Mucosa of gallbladder (tissue), 1 donor: ENCODE measurements at places on chromosomes 3 and 15.
A peak's percentile ranks its signal among the peaks of the same experiment; 100 is the strongest.

GRCh38 chr3:16086690-16087089, 87.8 kb upstream of the GALNT15 start:
- no peak for DNase-seq

DNA sequence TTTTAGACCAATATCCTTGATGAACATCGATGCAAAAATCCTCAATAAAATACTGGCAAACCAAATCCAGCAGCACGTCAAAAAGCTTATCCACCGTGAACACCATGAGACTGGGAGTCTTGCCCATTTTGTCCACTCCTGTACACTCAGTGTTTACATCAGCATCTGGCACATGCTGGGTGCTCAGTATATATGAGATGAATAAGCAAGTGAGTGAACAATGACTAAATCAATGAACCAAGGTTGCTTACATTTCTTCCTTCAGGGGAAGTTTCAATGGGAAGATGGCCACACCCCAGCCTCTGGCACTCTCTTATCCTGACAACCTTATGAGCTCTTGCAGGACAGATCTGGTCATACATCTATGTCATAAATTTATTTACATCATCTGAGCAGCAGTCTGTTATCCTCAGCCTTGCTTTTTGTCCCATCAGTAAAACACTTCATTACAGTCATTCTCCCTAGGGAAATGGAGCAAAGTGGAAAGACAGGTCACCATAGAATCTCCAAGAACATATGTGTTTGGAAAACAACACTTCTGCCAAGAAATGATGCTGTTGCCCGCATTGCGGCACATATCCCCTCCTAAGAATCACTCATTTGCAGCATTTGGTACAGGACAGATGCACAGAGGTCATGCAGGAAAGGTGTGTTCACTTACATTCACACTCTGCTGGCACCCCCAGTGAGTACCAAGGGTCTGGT, 171.8 kb upstream of the EIF1B start:
- no peak for DNase-seq

DNA sequence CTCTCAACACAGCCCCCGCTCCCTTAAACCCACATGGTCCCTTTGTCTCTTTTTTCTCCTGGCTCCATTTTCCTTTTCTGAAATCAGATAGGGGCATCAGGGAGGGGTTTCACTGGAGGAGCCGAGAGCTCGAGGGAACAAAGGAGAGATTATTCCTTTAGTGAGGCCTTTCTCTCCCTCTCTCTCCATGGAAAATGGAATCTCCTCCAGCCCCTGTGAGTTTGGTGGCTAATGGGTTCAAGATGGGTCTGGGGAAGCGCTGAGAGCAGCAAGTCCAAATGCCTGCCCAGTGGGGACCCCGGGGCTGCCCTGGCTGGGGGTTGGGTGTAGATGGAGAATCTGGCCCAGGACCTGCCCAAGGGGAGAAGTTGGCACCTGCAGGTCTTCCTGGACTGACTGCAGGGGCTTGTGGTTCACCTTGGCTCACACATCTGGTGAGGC, 56.8 kb downstream of the ITGA11 start:
- DNase-seq = no peak

DNA sequence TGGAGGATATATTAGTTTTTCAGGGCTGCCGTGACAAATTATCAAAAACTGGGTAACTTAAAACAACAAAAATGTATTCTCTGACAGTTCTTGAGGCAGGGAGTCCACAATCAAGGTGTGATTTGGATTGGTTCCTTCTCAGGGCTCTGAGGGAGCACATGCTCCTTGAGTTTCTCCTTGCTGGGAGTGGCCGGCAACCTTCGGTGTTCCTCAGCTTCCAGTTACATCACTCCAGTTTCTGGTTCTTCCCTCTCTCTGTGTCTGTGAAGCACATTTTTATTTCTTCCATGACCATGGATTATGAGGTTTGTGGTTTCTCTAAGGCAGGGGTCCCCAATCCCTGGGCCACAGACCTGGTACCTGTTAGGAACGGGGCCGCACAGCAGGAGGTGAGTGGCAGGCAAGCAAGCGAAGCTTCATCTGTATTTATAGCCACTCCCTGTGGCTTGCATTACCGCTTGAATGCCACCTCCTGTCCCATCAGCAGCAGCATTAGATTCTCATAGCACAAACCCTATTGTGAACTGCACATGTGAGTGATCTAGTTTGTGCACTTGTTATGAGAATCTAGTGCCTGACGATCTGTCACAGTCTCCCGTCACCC, 24.3 kb downstream of the LRRC28 start:
- no peak for DNase-seq

DNA sequence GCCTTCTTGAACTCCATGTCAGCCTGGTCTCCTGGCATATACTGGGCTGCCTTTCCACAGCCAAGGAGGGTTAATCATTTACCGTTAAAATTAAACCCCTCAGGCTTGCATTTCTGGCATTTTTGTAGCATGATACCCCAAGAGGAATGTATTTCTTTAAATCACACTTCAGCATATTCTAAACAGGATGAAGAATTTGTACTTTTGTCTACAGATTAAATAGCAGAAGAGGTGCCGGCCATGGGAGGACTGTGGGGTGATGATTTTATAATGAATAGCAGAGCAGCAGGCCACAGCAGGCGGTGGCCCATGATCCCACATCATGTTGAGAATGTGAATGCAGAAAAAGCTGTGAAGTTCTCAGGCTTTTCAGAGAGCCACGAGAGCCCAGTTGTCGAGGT, 90.2 kb downstream of the ARNT2 start:
- no peak for DNase-seq

DNA sequence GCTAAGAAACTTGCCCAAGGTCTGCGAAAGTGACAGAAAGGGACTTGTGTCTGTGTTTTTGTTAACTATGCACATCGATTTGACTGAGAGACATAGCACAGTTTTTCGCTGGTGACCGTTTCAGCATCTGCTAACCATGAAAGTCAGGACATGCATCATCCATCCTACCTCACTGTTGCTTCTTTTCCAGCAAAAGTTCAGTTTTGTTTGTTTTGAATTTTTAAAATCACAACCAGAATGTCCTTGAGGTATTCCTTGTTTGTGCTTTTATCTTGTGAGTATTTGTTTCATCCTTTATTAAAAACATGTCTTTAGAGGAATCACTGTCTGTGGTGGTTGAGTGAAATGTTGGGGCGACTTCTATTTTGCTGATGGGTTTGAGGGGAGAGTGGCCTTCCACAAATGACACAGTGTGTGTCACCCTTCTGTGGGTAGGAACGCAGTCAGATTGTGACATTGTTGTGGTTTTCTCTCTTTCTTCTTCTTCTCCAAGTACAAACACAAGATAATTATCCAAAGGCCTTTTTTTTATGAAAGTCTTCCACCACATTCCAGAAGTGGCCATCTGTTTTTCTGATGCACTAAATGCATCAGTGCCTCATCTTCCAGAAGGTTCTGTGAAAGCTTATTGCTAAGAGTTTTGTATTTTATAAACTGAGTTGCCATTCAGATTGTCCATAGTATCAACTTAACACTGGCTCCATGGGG, 214.4 kb upstream of the NR2E3 start:
- DNase-seq = no peak

- DNase-seq = no peak
Observed at GRCh38 chr3:97515076-97515475, 249.5 kb upstream of the ARL6 start.

DNA sequence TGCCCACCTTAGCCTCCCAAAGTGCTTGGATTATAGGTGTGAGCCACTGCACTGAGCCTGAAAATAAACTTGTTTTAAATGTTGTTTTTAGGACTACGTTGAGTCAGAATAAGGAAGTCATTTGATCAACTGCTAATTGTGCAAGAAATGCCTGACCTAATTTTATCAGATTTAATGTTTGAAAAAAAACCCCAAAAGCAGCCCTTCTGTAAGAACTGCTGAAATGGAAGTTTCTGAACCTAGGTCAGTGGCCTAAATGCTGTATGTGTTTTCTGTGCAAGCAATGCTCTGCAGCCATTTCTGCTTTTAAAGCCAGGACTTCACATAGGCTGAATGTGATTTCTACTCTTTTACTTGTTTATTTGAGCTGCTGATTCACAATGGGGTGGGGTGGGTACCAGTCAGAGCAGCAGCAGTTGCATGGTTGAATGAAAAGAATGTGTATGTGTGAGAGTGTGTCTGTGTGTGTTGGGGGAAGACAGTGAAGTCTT, 6.6 kb downstream of the GPX1 start:
- DNase-seq = no peak

GRCh38 chr15:39629906-39630305, 49.0 kb downstream of the THBS1 start:
- no peak for DNase-seq

DNA sequence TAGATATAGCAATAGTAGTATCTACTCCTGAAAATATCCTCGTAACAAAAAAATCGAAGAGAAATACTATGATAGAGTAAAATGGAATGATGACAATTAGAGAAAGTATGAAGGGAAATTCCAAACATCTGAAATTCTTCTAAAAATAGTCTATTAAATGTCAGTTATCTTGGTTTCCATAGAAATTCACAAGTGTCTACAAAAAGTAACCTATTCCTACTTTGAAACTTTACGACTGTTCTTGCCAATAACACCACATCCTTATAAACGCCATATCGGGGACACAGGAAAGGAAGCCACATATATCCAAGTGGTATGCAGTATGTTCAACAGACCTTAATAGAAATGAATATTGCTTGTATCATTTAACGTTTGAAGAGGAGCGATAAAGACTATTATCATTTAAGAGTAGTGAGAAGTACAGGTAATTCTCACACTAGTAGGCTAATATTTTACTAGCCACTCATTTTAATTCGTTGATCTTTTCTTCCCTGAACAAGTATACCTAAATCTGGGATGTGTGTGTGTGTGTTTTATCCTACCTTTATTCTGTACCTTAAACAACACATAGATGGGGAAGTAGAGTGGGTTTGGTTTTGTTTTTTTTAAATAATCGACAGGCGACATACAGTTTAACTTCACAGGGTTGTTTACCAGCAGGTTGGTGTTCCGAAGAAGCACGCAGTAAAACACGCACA, 1.2 kb downstream of the GPR176 start:
- no peak for DNase-seq

DNA sequence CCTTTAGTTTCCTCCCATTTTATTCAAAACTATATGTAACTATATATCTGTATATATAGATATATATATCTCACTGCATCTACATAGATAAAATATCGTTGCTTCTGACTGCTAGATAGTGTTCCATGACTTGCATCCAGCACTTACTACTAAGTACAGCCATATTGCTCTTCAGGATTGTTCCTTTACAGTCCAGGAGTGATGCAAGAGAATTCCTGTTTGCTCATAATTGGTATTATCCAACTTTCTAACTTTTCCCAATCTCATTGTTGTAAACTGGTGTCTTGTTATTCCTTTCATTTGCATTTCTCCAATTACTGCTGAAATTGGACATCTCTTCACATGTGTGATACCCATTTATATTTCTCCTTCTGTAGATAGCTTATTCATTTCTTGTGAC, 99.8 kb upstream of the STRIT1 start:
- DNase-seq = no peak

GRCh38 chr3:37861620-37862041, at the start of gene CTDSPL:
TSS of gene CTDSPL (plus strand) at chr3:37861880. CDS start at chr3:37862200, 320 bp downstream.
- no peak for DNase-seq

DNA sequence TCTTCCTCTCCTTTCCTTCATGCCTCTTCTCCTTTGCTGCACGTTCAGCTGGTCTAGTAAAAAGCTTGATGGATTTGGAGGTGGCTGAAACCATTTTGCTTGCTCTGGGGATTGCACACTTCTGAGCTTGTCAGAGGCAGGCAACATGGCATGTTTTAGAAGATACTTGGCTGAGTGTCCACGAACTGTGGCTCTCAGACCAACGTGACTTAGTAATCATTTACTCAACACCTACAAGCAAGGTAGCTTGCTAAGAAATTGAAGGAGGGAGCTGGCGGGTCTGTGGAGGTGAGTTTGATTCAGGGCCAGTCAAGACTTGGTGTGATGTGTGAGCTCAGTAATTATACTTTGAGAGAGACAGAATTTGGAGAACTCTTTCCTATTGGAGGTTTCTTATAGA, 196.0 kb downstream of the LPP start:
- DNase-seq = peak; percentile 51

DNA sequence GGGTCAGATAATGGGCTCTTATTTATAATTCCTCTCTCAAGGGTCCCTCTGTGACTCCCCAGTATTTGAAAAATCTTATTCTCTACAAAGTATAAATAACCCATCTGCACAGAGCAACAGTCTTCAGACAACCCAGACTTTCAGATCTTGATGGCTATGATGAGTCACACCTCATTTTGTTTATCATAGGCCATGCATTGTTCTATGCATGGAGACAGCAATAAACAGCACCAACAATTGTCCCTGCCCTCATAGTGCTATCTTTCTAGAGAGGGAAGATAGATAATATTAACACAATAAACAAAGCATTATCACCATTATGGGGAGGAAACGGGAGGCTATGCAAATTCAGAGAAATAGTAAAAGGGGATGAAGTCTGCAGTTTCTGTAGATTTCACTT, 13.4 kb downstream of the FHIT start:
- DNase-seq = no peak

DNA sequence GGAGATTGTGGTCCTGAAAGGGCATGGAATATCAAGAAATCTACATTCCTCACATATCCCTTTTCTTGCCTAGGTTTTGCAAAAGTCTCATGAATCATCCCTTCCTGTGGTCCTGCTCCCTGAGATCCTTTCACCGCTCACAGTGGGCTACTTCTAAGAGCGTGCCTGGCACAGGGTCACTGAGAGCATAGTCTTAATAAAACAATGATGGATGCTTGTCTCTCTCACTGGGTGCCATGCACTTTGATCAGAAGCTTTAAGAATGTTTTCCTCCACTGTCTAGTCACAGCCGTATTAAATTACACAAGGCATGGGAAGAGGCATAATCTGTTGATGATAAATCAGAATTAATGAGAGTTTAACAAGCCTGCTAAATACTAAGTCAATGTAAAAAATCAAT, 269.7 kb upstream of the ATP10A start:
- DNase-seq = no peak

DNA sequence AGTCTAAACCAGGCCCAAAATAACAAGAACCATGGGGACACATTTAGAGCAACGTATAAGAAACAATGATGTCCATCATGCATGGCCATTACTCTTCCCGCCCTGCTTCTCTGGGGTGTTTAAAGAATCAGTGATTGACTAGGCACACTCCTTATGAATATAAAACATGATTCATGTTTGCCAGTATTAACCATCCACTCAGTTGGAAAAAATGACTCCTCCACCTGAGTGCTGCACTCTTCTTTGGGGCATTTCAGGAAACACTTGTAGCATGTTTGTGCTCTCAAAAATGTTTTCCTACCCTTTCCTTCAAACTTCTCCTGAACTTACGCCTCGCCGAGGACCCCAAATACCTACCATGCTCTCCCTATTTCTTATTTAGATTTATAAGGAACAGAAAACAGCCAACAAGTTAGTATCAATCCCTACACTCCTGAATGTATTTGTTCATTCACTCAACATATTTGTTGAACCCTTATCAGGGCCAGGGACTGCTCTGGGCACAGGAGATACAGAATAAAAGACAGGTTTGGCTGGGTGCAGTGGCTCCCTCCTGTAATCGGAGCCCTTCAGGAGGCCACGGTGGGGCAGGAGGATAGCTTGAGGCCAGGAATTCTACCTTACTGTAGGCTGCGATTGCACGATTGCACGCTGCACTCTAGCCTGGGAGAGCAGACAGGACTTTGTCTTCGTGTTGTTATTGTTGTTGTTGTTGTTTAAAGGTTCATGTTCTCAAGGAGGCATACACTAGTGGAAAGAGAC, 137.0 kb downstream of the TMCO5A start:
- no peak for DNase-seq
